ENCODE measurements at places on chromosomes 2 and 18. TPM values are rescaled to one million over a fixed set of nuclear protein-coding genes. Genes with fewer than 3 reads are reported as not detected.
A peak's percentile ranks its signal among the peaks of the same experiment; 100 is the strongest.

GRCh38 chr2:196399722-196400691, 228.6 kb upstream of the STK17B start:
- no peak for DNase-seq

GRCh38 chr2:170926743-170927297, 2.2 kb upstream of the GORASP2 start:
- DNase-seq, result no peak

GRCh38 chr2:79640001-79640400, 127.2 kb downstream of the CTNNA2 start:
- DNase-seq, result no peak

DNA sequence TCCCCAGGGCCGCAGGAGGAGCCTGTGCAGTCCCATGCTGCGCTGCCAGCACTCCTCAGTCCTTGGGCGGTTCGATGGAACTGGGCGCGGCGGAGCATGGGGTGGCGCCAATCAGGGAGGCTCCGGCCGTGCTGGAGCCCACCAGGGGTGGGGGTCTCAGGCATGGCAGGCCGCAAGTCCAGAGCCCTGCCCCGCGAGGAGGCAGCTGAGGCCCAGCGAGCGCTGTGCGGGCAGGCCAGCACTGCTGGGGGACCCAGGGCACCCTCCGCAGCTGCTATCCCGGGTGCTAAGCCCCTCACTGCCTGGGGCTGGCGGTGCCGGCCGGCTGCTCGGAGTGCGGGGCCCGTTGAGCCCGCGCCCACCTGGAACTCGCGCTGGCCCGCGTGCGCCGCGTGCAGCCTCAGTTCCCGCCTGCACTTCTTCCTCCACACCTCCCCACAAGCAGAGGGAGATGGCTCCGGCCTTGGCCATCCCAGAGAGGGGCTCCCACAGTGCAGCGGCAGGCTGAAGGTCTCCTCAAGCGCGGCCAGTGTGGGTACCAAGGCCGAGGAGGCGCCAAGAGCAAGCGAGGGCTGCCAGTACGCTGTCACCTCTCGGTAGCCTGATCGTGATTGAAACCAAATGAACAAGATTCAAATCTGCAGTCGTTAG, 22.8 kb upstream of the GALM start:
- DNase-seq, result no peak

DNMT3A gene
- 24.4 TPM for total RNA-seq

- no peak for DNase-seq
These were observed 20.9 kb upstream of the GMPPA start for GRCh38 chr2:219477815-219478214.

DNA sequence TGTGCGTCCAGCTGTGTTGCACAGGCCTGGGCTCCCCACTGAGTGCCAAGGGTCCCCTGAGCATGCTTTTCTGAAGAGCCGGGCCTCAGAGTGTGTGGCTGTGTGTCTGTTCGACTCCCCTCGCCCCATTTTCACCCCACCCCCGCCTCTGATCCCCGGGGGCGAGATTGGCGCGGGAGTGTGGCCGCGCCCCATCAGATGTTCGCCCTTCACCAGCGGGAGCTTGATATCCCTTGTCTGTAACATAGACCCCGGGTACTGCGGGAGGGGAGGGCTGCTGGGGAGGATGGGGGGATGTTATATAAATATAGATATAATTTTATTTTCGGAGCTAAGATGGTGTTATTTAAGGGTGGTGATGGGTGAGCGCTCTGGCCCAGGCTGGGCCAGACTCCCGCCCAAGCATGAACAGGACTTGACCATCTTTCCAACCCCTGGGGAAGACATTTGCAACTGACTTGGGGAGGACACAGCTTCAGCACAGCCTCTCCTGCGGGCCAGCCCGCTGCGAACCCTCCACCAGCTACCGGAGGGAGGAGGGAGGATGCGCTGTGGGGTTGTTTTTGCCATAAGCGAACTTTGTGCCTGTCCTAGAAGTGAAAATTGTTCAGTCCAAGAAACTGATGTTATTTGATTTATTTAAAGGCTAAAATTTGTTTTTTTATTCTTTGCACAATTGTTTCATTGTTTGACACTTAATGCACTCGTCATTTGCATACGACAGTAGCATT, 1.5 kb downstream of the RHOB start:
- peak; percentile 71 for DNase-seq

- DNase-seq, result no peak
These were observed 3.7 kb upstream of the TGFA start for GRCh38 chr2:70557171-70557838.

DNA sequence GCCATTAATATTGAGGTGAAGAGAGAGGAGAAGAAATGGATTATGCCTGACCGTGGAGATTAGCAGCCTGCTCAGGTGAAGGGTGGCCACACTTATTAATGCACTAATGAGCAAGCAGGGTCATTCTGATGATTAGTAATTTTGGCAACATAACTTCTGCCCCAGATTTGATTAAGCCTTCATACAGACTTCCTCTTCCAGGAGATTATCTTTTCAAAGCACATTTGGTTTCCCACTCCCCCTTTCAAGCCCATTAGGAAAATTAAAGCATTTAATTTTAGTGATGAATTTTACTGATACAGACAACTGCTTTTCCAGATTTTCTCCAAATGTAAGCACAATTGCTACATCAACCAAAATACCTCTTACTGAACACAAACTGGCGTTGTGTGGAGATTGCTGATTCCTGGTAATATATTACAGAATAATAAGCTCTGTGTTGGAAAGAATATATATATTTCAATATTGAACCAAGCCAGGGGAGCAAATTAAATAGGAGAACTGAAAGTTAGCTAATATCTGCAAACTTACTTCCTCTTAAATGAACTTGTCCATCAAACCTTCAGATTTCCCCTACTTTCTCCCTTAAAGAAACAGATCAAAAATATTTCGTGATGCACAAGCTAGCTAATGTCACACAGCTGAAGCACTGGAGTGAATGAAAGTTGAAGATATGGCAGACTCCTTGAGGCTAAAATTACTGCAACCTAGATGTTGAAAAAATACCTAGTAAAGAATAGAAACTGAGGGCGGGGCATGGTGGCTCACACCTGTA, 140.8 kb downstream of the FAM210A start:
- no peak for DNase-seq

DNA sequence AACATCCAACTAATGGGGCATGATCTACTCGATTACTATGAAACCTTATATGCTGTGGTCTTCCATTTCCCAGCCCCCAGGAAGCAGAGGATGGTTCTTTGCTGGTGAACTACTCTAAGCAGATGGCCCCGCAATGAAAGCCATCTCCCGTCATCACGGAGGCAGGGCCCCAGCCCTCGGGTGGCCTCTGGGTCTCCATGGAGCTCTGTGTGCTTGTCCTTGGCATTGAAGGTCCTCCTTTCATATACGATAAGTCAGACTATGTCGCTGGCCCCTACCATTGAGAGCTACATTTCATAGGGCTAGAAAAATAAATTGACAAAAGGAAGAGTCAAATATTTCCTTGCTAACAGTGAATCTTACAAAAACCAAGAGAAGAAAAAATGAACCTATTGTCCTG, 416.8 kb downstream of the CMPK2 start:
- DNase-seq, result no peak

SAG gene
- not detected for total RNA-seq

POMC gene
- 3.4 TPM for total RNA-seq

- no peak for DNase-seq
These were observed 16.9 kb upstream of the CRACDL start for GRCh38 chr2:98952966-98953365.

DNA sequence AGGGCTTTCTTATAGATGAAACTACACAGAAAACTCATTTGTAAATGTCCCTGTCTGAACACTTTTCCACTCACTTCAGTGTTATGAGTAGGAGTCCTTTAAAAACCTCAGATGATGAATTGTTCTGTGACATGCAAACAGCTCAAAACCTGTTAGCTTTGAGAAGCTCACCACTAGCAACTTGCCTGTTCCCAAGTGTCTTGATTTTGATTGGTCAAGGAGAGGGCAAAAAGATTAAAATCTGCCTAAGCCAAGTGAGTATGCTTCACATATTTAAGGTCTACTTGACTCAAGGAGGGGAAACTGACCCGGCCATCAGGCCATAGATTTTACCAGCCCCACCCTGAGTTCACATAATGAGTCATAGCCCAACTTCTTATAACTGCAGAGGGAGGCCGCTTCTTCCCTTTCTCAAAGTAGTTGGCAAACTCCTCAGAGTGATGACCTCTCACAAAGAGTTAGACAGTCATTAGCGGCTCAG, 45.2 kb upstream of the MEIS1 start:
- DNase-seq, result no peak

DNA sequence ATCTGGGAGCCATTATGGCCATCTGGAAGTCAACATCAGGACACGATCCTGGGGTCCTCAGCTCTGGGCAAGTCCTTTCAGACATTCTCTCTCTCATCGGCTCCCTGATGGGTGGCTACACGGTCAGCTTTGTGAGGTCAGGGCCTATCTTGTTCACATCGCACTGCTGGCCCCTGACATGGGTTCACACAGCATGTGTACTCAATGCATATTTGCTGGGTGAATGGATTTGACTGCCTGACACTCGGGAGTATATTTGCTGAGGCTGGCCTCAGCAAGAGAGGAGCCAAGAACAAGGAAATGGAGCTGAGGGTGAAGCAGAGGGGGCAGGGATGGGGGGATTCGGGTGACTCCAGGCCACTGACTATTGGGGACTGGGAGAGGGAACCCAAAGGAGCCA, 50.5 kb downstream of the SLC4A5 start:
- no peak for DNase-seq

- no peak for DNase-seq
These were observed 90.0 kb downstream of the COMMD1 start for GRCh38 chr2:61995515-61995914.

DNA sequence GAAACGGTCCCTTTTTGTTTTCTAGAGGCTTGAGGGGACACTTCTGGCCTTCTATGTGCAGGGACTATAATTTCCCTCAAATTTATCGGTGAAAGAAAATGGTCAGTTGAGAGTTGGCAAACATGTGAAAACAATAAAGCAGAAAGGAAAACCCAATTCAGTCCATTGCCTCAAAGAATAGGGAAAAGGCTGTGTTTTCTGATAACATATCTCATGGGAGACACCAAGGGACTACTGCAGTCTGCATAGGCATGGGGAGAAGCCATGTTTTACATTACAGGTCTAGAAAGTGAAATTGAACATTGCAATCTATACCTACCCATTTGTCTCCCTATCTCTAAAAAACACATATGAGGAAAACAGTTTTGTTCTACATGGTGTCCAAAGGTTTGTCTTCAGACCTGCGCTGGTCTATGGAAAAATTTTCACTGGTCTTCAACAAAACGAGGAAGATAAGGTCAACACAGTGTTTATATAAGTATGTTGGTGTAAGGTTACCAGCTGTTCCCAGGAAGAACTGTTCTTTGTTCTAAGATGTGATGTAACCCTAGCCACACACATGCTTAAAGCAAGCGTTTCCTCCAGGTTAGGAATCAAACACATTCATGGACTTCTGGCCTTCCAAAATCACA, 179.7 kb downstream of the MREG start:
- no peak for DNase-seq

- DNase-seq, result no peak
These were observed 3.7 kb upstream of the SPEG start for GRCh38 chr2:219430633-219431615.

NDC80 gene
- total RNA-seq, result 0.29 TPM

SDC1 gene
- 2.3 TPM for total RNA-seq

- DNase-seq, result no peak
These were observed 7.0 kb upstream of the LDAH start for GRCh38 chr2:20829861-20830260.

GRCh38 chr2:51324051-51324450, 292.1 kb upstream of the NRXN1 start:
- no peak for DNase-seq

OR6B2 gene
- not detected for total RNA-seq

DNA sequence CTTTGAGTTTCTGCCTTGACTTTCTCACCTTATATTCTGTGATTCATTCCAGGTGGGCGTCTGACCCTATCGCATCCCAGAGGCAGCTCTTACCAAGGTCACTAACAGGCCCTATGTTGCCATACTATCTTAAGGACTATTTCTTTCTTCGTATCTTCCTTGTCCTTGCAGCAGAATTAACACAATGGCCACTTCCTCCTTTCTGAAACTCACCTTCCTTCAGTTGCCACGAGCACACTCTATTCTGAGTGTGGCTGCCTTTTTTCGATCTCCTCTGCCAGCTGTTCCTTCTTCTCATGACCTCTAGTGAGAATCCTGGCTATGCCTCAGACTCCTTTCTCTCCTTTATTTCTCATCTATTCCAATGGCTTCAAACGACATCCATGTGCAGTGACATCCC, 160.4 kb upstream of the CCDC195 start:
- DNase-seq, result no peak

DNA sequence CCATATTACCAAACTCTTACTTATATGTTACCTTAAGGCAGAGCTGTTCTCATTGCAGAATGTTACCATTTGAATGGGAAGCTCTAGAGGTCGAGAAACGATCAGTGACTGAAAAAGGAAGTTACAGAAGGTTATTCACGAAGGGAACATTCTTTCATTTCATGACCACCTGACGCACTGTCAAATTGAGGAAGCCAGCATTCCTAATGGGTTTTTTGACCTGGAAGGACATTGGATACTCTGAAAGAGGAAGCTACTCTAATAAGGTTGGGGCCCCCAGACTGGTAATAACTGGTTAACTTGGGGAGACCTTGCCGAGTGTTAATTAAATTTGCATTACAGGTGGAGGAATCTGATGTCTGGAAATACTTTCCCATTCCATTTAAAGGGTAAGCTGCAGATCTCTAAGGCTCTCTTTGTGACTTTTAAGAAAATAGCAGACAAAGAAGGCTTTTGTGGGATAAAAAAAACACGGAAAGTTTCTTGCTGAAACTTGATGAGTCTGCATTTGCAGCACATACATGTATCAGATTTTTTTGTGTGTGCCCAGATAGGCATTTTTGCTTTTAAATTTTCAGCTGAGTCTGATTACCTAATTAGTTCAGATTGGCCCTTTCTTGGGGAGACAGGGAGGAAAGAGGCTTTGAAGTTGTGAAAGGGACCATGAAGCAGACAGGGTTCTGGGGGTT, 137.1 kb downstream of the LTBP1 start:
- no peak for DNase-seq

GRCh38 chr2:86079981-86080911, 25.4 kb downstream of the POLR1A start:
- DNase-seq, result peak; percentile 93

DNA sequence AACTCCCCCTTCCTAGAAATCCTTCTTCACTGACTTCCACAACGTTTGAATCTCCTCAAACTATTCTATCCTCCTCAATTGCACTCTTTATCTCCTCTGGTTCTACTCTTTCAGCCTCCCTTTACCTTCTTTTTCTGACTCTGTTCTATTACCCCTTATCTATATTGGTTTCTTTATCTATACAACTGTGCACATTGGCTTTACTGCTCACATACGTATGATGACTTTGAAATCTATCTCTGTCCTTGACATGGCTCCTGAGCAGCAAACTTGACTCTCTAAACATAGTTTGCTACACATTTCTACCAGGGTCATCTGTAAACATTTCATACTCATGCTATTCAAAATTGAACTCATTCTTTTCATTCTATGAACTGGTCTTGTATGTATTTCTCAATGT, 601.0 kb upstream of the LINC00305 start:
- DNase-seq, result no peak

DNA sequence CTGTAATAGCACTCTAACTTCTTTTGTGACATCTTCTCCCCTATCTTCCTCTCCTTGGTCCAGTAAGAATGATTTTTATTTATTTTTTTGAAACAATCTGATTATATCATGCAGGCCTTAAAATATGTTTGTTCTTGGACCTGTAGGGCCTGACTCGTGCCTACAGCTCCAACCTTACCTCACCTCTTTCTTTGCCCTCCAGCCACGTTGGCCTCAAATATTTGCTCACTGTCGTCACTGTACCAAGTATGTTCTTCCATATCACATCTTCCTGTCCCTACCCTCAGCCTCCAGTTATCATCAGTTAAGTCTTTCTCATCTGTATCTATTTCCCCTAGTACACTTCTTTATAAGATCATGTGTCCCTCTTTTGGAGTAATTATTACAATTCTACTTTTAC, 125.5 kb downstream of the CDH7 start:
- no peak for DNase-seq
